Adipocyte (in vitro differentiated cells): ENCODE measurements at places on chromosomes 7 and 10.

GRCh38 chr10:121154310-121154709 lies 303.1 kb downstream of the WDR11 start:
- DNase-seq, result no peak

DNA sequence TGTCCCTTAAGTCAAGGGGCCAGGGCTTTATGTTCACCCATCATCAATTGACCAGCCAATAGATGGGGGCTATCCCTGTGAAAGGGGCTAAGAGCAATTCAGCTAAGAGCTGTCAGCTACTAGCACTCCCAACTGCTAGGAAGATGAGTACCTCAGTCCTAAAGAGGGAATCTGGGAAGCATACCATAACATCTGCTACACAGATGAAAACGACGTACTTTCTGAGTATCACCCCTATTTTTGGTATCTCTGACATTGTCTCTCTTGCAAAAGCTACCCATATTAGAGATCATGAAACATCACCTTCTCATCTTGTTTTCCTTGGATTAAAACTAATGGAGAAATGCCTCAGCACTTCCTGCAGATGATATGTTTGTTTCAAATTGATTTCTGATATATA lies 7.5 kb upstream of the SMNDC1 start:
- DNase-seq, result no peak

DNA sequence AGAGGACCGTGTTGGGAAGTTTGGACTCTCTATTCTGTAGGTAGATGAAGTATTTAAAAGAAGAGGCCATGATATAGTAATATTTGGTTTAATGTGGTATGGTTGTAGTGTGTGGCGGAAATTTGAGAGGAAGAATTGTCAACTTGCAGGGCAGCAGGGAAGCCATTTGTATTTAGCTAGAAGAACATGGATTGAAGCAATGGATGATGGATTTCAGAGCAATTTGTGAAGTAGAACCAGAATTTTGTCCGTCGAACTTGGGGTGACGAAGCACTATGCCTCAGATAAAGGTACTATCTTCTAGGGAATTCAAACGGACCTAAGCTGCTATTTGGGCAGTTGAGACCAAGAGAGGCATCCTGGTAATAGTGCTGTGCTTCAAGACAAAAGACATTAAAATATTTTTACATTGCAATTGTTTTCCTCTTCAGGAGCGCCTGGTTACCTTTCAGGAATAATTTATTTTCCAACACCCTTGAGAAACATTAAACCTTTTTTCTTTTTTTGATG lies 615 bp upstream of the WBP1L start:
- no peak for DNase-seq

- DNase-seq, result no peak
These were observed 77.0 kb upstream of the GSDME start for GRCh38 chr7:24834128-24834798.

GRCh38 chr7:16295558-16295957 lies 125.8 kb downstream of the CRPPA start:
- DNase-seq, result peak; percentile 39

GRCh38 chr7:87599336-87599735 lies 1.3 kb downstream of the ABCB1 start:
- DNase-seq, result no peak

DNA sequence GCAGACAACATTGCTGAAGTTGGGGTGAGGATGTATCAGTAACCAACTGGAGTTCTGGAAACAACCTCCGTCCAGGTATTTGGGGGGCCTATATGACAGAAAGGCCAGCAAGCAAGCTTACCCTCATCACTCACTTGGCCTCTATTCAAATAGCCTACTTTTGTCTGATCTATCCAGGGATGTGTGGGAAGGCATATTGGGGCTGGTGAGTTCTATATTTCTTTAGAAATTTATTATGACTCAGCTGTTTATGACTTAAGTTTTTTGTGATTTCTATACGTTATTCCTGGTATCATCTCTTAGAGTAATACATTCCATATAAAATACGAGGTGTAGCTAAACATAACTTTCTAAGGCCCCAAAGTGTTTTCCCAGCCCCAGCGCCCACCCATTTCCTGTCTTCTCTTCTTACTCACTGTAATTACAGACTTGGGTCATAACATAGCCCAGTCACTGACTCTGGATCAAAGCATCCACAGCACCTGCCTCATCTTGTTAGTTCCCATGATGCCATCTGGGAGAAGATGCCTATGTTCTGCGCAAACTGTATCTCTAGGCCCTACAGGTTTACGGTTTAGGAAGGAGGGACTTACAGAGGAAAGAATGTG lies 18.1 kb downstream of the GARS1 start:
- peak; percentile 27 for DNase-seq

- DNase-seq, result no peak
These were observed 27.1 kb downstream of the CD36 start for GRCh38 chr7:80665526-80665925.

DNA sequence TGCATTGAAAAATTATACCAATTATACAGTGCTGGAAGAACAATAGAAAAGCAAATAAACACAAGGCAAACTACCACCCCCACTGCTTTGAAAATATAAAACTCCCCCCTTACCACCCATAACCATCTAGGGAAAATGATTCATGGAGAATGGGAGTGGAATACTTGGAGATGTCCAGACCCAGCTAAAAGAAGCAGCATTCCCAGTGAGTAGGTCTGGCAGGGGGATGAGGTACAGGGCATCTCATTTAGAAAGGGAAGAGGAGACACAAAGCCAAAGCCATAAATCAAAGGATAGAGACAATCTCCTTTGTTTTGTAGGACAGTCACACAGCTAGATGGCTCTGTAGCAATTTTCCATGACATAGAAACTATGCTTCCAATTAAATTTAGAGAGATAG lies 36.0 kb upstream of the DGKI start:
- no peak for DNase-seq

GRCh38 chr10:9895981-9896380 lies 1121.7 kb upstream of the CELF2 start:
- no peak for DNase-seq

DNA sequence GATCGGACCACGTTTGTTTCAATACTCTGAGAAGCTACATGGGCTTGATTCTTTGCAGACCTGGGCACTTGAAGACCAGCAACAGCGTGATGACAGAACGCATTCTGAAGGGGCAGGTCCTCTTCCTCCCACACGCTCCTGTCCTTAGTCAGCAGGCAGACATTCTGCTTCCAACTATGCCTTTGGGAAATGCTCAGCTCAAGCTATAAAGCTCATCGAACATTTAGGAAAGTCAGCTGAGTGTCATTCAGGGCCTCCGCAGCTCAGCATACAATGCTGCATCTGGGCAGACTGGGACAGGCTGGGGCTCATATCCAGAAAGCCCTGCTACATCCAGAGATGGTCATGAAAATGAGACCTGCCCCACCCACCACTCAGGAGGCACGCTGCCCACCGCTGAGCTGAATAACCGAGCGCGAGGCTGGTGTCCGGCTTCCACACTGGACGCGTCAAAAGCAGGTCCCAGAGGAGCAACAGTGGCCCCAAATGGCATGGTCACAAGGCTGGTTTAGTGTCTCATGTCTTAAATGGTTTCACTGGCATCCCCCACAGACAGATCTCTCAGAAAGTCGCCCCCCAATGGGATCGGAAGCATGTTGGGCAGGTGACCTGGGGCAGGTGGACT lies 274.0 kb downstream of the DNAJB6 start:
- DNase-seq, result no peak

- DNase-seq, result no peak
These were observed 982.1 kb upstream of the MBL2 start for GRCh38 chr10:53754596-53755250.

GRCh38 chr10:69295027-69295636 lies 16.8 kb downstream of the HK1 start:
- no peak for DNase-seq

- peak; percentile 89 for DNase-seq
These were observed 9.6 kb downstream of the ATP5F1C start for GRCh38 chr10:7797582-7797981.

DNA sequence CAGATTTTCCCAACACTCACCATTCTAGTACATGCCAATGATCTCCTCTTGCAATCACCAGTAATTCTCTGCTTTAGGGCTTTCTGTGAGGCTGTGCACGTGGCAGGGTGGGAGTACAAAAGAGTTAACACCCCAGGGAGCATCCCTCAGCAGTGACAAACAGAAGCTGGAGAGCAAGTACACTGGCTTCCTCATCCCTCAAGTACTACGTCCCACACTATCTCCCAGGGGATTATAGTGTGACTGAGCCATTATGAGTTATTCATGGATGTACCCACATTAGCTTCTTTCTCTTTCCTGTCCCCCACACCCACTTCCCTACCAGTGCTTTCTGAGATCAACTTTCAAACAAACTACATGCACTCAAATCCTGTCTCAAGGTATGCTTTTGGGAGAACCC lies 1216.5 kb upstream of the AUTS2 start:
- no peak for DNase-seq

DNA sequence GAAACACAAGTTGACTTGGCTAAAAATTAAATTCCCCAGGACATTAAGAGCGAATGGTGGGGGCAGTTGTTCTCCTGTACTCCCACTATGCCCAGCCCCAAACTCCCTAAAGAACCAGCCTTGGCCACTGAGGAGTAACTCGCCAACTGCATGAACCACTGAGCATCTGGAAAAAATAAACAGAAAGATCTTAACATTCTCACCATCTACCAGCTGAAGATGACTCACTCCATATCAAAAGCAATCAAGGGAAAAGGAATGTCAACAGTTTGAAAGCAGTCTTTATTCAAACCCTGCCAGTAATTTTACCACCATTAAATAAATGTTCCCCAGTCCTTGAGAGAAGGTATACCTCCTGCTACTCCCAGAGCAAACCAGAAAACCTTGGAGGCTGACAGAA lies 45.4 kb downstream of the CTTNBP2 start:
- DNase-seq, result peak; percentile 73

DNA sequence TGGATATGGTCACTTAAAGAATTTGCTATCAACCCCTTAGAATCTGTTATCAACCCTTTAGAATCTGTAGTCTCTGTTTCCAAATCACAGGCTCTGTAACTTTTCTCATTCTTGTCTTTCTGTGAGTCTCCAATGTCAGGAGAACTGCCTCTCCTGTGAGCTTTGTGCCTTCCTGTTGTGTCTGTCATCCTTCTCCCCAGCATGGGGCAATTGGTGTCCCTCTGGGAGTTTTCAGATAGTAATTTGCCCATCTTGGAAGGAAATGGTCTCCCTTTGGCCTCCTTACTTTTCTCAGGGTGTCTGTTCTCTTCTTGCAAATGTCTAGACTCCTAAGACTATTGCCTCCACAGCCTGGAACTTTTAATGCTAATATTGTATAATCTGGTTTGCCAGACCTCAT lies 521.9 kb downstream of the NRG3 start:
- no peak for DNase-seq

GRCh38 chr7:149869867-149870266 lies 3.9 kb upstream of the ATP6V0E2 start:
- DNase-seq, result no peak

- no peak for DNase-seq
These were observed 12.8 kb downstream of the TMEM229A start for GRCh38 chr7:124020060-124020459.

DNA sequence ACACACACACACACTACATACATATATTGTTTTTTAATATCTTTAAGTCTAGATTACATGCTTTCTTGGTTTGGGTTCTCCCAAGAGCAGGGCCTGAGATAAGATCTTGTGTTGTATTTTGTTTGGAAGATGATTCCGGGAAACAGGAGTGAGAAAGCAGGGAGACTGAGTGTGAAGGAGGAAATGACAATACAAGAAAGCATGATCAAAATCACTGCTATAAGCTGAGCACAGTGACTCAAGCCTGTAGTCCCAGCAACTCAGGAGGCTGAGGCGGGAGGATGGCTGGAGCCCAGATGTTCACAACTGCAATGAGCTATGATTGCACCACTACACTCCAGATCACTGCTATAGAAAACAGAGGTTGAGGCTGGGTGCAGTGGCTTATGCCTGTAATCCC lies 267.6 kb downstream of the SKIDA1 start:
- no peak for DNase-seq

DNA sequence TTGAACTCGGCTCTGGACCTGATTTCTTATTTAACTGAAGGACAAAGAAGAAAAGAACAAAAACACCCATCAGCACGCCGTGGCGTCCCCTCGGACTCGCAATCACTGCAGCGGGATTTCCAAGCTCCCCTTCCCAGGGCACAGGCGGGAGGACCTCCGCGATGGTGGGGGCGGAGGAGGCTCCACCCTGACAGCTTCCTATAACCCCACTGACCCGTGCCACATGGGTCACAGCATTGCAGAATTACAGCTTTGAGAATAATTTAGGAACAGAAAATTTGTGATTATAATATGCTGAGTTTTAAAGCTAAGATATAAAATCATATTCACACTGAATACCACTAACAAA lies 129.7 kb upstream of the SEC61G start:
- DNase-seq, result no peak

GRCh38 chr10:98655492-98655891 lies 208.8 kb upstream of the HPS1 start:
- DNase-seq, result no peak

- no peak for DNase-seq
These were observed 170.4 kb upstream of the NRG3 start for GRCh38 chr10:81704596-81704995.

- peak; percentile 39 for DNase-seq
These were observed 8.6 kb downstream of the BTBD16 start for GRCh38 chr10:122279725-122280141.

GRCh38 chr7:143953421-143953820 lies 1.2 kb upstream of the OR2F1 start:
- no peak for DNase-seq

DNA sequence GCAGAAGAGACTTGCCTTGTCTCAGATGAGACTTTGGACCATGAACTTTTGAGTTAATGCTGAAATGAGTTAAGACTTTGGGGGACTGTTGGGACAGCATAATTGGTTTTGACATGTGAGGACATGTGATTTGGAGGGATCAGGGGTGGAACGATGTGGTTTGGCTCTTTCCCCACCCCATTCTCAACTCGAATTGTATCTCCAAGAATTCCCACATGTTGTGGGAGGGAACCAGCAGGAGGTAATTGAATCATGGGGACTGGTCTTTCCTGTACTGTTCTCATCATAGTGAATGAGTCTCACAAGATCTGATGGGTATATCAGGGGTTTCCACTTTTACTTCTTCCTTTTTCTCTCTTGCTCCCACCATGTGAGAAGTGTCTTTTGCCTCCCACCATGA lies 229.7 kb upstream of the KCND2 start:
- DNase-seq, result no peak

GRCh38 chr7:96614154-96614867 lies 95.3 kb downstream of the SEM1 start:
- no peak for DNase-seq

- no peak for DNase-seq
These were observed 5.5 kb upstream of the FAM131B start for GRCh38 chr7:143367972-143368371.
